ENCODE measurements at places on chromosomes 3 and 15. TPM values are rescaled to one million over a fixed set of nuclear protein-coding genes. Genes with fewer than 3 reads are reported as not detected.

DNA sequence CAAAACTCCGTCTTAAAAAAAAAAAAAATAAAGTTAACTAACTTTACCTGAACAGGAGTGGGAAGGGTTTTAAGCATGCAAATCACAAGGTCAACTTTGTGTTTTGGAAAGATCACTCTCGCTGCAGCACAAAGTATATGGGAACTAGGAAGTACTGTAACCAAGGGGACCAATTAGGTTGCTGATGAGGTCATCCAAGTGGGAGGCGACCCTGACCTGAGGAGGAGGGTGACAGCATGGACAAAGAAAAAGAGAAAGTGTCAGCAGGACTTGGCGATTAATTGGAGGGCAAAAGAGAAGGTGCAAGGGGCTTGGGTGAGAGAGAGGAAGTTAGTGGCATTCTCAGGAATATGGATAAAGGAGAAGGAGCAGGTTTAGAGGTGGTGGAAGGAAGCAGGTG, 89.5 kb upstream of the ZBED2 start:
- H3K4me3 ChIP-seq = no peak overlapping the region
- peaks cover 2% of the 10 kb centered on the region for H3K36me3 ChIP-seq
- no peak for DNase-seq
- peaks cover 45% of the 10 kb centered on the region for H3K4me1 ChIP-seq
- no peaks in the 10 kb centered on the region for H3K27me3 ChIP-seq
- no peak overlapping the region for H3K27ac ChIP-seq

COL6A5 gene
- not detected for total RNA-seq

ZBED2 gene
- total RNA-seq = 418 TPM

SRPRB gene
- total RNA-seq = 66.2 TPM

GRCh38 chr3:193190146-193190786, 50.8 kb upstream of the PLAAT1 start:
- H3K27ac ChIP-seq = no peak overlapping the region
- DNase-seq = peak; percentile 19
- peaks cover 10% of the 10 kb centered on the region for H3K27me3 ChIP-seq

LSMEM2 gene
- total RNA-seq = not detected

DNA sequence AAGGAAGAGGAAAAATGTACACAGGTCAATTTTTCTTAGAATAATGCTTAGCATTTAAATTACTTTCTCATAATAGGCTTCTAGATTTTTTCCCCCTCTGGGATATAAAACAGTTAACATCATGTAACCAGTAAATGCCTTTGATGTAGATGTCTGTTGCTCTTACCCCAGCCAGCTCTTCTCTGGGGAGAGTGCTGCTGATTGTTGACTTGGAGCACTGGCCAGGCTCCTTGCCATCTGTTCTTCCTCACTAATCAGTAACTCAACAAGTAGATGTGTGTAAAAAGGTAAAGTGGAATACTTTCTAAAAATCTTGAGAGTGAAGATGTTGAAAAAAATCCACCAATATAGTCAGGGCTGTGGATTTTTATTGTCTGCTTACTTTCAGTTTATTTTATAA, 42.2 kb downstream of the RIOX2 start:
- no peak overlapping the region for H3K27ac ChIP-seq
- H3K27me3 ChIP-seq = no peaks in the 10 kb centered on the region
- no peak overlapping the region for H3K4me3 ChIP-seq
- no peak for DNase-seq
- H3K4me1 ChIP-seq = peaks cover 3% of the 10 kb centered on the region

ZCWPW2 gene
- 0.37 TPM for total RNA-seq

DNA sequence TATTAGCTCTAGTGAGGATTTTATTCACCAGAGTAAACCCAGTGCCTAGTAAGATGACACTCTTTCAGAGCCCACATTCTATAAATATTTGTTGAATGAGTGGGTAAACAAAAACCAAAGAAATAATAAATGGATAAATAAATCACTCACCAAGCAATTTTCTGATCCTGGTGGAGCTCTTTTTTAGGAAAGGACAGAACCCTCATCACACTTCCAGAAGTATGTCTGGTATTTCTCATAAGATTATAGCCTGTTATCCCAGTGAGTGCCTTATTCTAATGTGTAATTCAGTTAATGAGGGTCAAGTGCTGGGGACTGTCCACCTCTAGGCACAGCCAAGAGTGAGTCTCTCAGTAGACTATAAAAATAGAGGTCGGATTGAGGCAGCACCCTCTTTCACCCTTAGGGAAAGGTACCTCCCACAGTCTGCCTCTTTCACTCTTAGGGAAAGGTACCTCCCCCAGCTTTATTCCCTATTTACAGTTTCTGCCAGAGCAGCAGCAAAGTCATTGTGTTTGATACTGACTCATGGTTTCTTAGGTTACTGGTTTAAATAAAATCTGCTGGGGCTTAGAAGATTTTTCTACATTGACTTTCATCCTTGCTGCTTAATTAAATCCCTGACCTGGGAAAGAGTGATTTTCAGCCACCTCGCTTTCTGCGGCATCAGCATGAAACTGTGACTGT, 145.0 kb downstream of the STAC start:
- DNase-seq = no peak
- no peaks in the 10 kb centered on the region for H3K27me3 ChIP-seq
- no peaks in the 10 kb centered on the region for H3K4me1 ChIP-seq
- no peak overlapping the region for H3K27ac ChIP-seq
- H3K4me3 ChIP-seq = no peak overlapping the region

GATA2 gene
- 0.05 TPM for total RNA-seq

SLC22A14 gene
- total RNA-seq = not detected

- no peak for DNase-seq
- H3K4me3 ChIP-seq = no peak overlapping the region
- peaks cover 11% of the 10 kb centered on the region for H3K4me1 ChIP-seq
- H3K36me3 ChIP-seq = peaks cover 9% of the 10 kb centered on the region
- no peaks in the 10 kb centered on the region for H3K27me3 ChIP-seq
- H3K27ac ChIP-seq = no peak overlapping the region
These were observed 174.7 kb upstream of the CGNL1 start for GRCh38 chr15:57201578-57201977.

DNA sequence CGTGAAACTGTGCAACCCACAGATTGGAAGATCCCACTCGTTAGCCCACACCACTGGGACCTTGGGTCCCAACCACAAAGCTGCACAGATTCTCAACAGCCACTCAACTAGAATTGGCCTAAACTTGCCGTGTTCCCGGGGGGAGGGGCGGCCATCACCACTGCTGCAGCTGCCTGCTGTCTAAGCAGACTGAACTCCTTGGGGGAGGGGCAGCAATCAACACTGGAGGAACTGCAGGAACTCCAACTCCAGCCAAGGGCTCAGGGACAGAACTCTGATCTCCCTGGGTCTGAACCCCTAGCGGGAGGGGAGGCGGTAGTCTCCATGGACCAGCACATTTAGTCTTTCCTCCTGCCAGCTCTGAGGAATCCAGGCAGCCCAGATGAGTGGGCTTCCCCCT, 205.9 kb downstream of the RSL24D1 start:
- no peaks in the 10 kb centered on the region for H3K36me3 ChIP-seq
- no peak for DNase-seq
- H3K27ac ChIP-seq = no peak overlapping the region
- H3K4me3 ChIP-seq = no peak overlapping the region
- H3K27me3 ChIP-seq = peaks cover 17% of the 10 kb centered on the region
- H3K4me1 ChIP-seq = no peaks in the 10 kb centered on the region

CDC25A gene
- total RNA-seq = 32.5 TPM

DNA sequence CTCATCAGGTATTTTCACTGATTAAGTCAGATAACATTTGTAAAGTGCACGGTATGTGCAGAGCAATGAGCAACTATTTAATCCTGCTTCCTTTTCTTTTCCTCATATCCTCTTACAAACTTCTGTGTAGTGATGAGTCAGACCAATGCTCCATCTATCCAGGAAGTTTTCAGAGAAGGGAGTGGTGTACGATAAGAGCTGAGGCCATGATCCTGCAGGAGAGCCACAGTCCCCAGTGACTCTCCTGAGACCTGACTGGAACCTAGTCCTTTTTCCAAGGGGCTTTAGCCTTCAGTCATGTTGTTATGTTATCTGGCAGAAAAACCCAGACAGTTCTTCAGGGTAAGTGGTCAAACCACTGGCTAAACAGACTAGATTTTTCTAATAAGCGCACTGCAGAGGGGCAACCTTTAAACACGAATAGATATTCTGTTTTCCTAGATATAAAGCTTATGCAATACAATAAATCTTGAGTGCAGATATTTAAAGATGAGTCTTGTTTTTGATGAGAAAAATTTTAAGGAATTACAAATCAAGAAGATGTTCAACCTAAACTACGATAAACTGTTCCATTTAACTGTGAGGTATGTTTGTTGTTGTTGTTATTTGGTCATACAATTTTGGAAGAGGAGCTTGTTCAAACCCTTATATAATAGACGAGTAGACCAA, 110.5 kb upstream of the RAP2B start:
- H3K4me3 ChIP-seq = no peak overlapping the region
- no peaks in the 10 kb centered on the region for H3K27me3 ChIP-seq
- no peaks in the 10 kb centered on the region for H3K4me1 ChIP-seq
- no peak overlapping the region for H3K27ac ChIP-seq
- no peaks in the 10 kb centered on the region for H3K36me3 ChIP-seq

- DNase-seq = no peak
- no peaks in the 10 kb centered on the region for H3K4me1 ChIP-seq
- H3K27ac ChIP-seq = no peak overlapping the region
- no peak overlapping the region for H3K4me3 ChIP-seq
These were observed 291.1 kb upstream of the ROPN1 start for GRCh38 chr3:124282751-124283651.

GRCh38 chr15:64152507-64153387, 1.2 kb downstream of the SNX22 start:
- H3K4me1 ChIP-seq = peaks cover 16% of the 10 kb centered on the region
- peaks cover 19% of the 10 kb centered on the region for H3K36me3 ChIP-seq
- H3K4me3 ChIP-seq = peak overlapping the region; percentile 27
- peaks cover 13% of the 10 kb centered on the region for H3K27me3 ChIP-seq

GRCh38 chr3:53382106-53382505, 34.8 kb upstream of the DCP1A start:
- no peak overlapping the region for H3K27ac ChIP-seq
- peaks cover 23% of the 10 kb centered on the region for H3K27me3 ChIP-seq
- no peaks in the 10 kb centered on the region for H3K4me1 ChIP-seq

CHRFAM7A gene
- not detected for total RNA-seq

GRCh38 chr3:50168388-50168787, 13.3 kb downstream of the SEMA3F start:
- H3K4me1 ChIP-seq = no peaks in the 10 kb centered on the region
- no peak overlapping the region for H3K4me3 ChIP-seq
- no peaks in the 10 kb centered on the region for H3K27me3 ChIP-seq
- DNase-seq = no peak

DNA sequence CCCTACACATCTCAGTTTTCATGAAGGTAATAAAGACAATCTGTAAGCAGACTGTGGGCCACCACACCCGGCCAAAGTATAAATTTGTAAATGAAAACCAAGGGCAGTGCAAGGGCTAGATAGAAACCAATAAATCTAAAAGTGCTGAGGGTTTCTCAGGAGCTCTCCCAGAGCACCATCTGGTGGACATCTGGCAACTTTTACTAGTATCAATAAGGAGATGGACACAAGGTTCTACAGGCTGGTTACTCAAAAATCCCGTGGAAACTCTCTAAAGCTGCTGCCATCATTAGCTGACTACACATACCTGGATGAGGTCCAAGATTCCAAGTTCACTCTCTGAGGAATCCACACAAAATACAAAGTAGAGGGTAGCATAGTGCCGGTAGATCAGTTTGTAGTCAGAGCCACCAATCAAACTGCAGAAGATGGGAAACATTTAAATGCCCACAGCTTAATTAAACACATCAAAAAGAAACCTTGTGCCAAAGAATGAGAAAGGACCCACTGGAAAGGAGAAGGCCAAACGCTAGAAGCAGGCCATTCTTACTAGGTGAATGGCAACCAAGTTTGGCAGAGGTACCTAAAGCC, 5.5 kb downstream of the AP3S2 start:
- peak overlapping the region; percentile 35 for H3K27ac ChIP-seq
- H3K27me3 ChIP-seq = no peaks in the 10 kb centered on the region
- H3K4me3 ChIP-seq = no peak overlapping the region
- DNase-seq = no peak

LRTM1 gene
- total RNA-seq = not detected

DNA sequence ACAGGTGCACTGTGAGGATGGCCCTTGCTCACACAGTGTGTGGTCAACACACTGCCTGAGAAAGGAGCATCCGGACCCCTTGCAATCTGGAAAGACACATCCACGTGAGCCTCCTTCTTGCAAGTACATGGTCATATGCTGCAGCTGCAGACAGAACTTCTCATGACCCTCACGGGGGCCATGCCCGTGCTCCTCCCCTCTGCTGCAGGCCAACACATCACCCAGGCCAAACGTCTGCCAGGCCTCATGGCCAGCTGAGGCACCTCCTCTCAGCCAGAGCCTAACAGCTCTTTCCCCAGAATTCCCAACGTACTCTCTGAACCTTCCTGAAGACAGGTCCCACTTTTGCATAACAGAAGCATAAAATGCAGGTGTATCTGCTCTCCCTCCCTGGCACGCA, 25.3 kb downstream of the SLC41A3 start:
- no peak overlapping the region for H3K4me3 ChIP-seq
- no peak for DNase-seq
- H3K27ac ChIP-seq = no peak overlapping the region
- no peaks in the 10 kb centered on the region for H3K36me3 ChIP-seq
- peaks cover 13% of the 10 kb centered on the region for H3K4me1 ChIP-seq

DNA sequence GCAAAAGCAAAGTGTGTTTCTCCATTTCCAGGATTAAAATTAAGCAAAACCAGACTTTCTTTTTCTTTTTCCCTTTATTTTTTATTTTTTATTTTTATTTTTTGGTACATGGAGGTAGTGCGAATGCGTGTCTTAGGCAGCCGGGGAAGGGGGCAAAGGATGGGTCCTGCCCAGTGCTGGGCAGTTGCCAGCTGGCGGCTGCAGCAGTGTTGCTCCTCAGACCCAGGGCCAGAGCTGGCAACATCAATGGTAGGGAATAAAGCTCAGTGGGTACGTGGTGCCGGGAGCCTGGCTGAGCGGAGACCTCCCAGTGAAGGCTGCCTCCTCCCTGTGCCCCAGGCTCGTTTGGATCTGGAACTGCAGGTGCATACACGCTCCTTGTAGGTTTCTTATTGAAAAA, 46.3 kb downstream of the POLR2M start:
- H3K27ac ChIP-seq = no peak overlapping the region
- no peaks in the 10 kb centered on the region for H3K4me1 ChIP-seq
- no peaks in the 10 kb centered on the region for H3K27me3 ChIP-seq

DNA sequence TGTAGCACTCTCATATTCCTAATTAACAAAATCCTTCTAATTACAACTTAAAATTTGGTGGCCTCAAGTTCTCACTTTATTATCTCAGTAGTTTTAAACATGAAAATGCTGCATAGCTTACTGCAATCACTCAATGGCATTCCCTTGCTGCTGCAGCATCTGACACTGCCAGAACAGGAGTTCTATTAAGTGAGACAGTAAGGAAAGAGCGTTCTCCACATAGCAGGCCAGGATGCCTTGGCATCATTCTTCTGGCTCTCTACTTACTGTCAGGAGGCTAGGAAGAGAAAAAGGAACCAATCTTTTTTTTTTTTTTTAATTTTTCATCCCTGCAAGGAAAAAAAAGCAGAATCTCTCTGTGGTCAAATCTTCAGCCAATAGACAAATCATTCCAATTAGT, 3.2 kb downstream of the CNBP start:
- H3K27ac ChIP-seq = peak overlapping the region; percentile 99
- peaks cover 51% of the 10 kb centered on the region for H3K4me1 ChIP-seq

- no peaks in the 10 kb centered on the region for H3K27me3 ChIP-seq
- no peak overlapping the region for H3K4me3 ChIP-seq
- no peaks in the 10 kb centered on the region for H3K4me1 ChIP-seq
- no peak overlapping the region for H3K27ac ChIP-seq
These were observed 132.3 kb downstream of the FAM43A start for GRCh38 chr3:194817936-194818335.
